Activated CD4-positive, alpha-beta T cell treated with anti-CD3 and anti-CD28 coated beads, Interleukin-2, Interleukin-6, amounts not matched to agents 100 ng/mL and 50 ng/mL, durations not matched to agents 16 hours and 8 hours (primary cell): ENCODE measurements at places on chromosomes 1 and 21.
A peak's percentile ranks its signal among the peaks of the same experiment; 100 is the strongest.

DNA sequence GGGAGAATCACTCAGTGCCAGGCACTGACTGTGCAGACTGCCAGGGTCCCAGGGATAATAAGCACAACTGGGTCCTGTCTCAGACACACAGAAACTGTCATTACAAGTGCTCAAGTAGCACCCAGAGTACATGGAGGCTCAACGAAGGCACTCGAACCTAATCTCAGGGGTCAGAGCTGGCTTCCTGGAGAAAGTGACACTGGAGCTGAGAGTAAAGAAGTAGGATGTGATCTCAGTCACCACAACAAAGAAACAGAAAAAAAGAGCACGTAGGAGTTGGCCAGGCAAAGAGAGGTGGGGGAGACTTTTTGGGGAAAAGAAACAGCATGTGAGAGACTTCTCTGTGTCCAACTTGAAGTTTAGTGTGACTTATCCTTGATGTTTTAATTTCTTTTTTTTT is 1.3 kb downstream of the CATSPER4 start:
- DNase-seq = no peak

DNA sequence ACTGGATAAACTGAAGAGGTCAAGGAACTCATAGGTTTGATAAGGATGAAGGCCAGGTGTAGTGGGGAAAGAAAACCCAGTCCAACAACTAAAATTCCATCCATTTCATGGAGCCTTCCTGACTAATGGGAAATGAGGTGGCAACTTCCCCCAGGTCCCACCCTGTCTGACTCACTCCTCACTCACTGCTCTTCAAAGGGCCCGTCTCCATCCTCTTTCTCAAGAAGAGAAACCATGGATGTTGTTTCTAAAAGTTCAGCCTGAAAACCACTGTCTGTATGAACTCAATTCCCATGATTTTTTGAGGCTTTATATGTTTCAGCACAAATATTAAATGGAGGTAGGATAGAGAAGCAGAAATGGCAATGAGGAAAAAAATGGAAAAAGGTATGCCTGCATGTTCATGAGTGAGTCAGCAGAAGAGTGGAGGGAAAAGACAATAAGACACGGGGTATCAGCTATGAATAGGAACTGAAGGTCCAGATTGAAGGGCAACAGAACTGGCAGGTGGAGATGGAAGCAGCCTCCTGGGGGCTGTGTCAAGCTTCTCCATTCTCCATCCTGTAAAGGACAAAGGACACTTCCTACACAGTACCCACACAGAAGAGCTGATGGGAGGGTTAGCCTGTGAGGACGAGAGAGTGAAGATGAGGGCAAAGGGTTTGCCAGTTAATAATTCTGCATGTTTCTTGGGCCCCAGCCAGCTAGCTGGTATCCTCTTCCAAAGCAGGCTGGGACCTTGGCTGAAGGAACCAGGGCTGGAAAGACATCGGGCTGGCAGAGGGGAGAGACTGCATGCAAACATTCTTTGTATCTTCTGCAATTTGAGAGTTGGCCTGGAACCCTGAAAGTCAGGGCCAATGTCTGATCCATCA is 5.5 kb upstream of the ELOVL1 start:
- DNase-seq = no peak

DNA sequence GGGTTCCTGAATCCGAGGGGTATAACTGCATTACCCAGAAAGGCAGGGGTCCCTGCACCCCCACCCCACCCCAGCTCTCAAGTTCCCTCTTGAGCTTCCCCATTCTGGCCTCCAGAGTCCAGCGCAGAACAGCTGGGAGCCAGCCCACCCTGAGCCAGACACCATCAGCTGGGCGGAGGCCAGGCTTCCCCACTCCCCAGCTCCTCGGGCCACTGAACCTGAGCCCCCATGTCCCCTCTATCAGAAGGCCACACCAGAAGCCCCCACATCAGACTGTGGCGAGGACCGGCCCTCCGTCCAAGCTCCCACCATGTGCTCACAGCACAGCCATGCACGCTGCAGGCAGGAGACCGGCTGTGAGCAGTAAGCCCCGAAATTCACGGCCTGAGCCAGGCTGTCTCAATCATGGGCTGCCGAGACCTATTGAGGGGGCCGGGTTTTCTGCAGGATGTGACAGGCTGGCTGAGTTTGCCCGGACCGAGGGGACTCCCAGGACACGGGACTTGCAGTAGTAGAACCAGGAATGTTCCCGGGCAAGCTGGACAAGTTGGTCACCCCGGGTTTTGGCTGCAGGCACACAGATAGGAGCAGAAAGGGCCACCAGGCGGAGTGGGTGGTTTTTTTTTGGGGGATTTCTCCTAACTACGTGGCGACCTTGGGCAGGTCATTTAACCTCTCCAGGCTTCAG is 25.5 kb upstream of the TNFRSF1B start:
- no peak for DNase-seq

GRCh38 chr21:39353295-39353694 is 4.4 kb upstream of the HMGN1 start:
- DNase-seq = no peak

- no peak for DNase-seq
Observed at GRCh38 chr1:206829875-206830274, 35.5 kb upstream of the IL20 start.

GRCh38 chr1:67777440-67777839 is 55.8 kb downstream of the GNG12 start:
- no peak for DNase-seq

DNA sequence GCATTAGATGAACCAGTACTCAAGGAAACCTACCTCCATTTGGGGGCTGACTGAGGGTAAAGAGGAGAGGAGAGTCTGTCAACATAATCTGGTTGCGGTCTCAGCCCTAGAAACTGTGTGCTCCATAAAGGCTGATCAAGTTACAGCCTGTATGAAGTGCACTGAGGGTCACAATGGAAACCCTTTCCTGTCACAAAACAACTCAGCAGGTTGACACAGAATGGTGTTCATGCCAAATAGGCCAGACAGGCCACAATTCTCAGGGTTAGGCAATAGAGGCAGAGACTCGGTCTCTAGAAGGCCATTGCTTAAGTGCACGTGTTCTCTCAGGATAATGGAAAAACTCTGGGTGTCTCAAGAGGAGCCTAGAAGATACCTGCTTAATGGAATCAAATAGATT is 4.1 kb upstream of the ANKRD35 start:
- DNase-seq = no peak

DNA sequence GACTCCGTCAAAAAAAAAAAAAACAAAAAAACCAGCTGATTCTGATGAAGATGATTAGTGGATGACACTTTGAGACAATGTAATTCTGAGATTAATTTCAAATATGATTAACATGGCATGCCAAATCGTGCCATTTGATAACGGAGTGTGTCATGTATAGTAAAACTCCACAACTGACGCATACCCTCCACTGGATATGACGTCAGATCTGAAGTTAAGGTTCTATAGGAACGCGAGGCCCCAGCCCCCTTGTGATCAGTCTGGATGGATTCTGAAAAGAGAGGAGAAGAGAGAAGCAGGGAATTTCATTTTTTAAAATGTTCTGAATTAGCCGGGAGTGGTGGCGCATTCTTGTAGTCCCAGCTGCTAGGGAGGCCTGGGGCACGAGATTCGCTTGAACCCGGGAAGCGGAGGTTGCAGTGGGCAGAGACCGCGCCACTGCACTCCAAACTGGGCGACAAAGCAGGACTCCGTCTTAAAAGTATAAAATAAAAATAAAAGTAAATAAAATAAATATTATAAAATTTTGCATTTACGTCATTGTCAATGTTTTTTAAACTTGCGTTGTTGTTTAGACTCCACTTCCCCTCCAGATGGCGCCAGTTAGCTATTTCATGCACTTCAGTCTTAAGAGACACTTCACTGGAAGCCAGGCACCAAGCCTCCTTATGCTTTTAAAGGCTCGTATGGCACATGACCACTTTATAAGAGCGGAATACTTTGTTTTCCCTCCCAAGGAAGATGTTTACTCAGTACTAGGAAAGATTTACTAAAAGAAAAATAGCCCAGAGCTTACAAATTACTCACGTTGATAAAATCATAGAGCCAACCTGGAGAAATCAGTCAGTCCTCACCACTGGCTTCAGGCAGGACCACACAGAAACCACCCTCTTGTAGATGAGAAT is 65.5 kb downstream of the UBE2U start:
- peak; percentile 72 for DNase-seq

GRCh38 chr21:31248598-31248997 is 95.5 kb downstream of the TIAM1 start:
- no peak for DNase-seq

DNA sequence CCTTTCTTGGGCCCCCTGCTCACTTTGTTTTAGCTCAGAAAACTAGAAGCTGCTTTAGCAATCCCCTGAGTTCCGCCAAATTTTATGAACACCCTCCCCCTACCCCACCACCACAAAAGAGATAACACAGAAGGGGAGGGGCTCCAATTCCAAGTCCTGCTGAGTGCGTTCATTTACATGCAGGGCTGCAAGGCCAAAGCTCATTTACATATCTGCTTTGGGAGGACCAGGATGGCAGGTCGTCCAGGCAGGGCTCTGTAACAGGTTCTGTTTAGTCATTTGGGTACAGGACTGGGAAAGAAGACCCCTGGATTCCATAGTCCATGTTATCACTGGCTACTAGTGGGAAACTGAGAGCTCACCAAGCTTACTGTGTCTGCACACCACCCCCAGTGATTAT is 35.9 kb upstream of the KIF21B start:
- DNase-seq = no peak

DNA sequence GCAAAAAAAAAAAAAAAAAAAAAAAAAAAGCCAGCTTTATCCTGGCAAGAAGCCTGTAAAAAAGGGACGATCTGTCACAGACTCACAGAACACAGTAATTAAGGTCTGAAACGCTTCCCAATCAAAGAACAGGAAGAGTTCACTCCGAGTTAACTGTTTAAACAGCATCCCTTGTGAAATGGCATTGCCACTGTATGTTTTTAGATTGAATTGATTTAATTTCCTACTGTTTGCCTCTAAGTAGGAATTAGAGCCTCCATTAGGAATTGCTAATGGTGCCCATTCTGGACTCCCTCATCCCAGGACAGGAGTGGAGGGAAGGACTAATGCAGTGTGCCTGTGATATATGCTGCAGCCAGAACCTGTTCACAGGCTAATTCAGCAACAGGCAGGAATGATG is 370.8 kb downstream of the RWDD3 start:
- no peak for DNase-seq

- no peak for DNase-seq
Observed at GRCh38 chr1:90809996-90810395, 92.9 kb upstream of the BARHL2 start.

- DNase-seq = no peak
Observed at GRCh38 chr1:178867670-178868069, 3.2 kb downstream of the ANGPTL1 start.

GRCh38 chr1:26210147-26210870 is 19.9 kb downstream of the CATSPER4 start:
- DNase-seq = no peak

DNA sequence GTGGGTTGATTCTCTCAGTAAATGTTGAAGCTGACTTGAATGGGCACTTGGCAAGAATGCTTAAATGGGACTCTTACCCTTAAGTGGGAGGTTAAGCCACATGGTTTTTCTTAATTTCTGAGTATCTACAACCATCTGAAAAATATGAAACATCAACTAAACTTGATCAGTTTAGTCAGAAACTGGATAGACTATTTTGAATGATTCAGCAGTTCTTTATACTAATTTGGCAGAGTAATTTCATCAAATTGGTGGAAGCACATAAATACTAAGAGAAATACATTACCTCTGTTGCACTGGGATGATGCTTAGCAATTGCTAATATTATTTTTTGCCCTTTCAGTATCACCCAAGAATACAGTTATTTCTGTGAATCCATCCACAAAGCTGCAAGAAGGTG is 4.7 kb downstream of the VCAM1 start:
- DNase-seq = no peak

- peak; percentile 7 for DNase-seq
Observed at GRCh38 chr1:153032677-153033308, 1.8 kb downstream of the SPRR1B start.

GRCh38 chr1:204726478-204726877 is 40.9 kb upstream of the LRRN2 start:
- DNase-seq = peak; percentile 31

DNA sequence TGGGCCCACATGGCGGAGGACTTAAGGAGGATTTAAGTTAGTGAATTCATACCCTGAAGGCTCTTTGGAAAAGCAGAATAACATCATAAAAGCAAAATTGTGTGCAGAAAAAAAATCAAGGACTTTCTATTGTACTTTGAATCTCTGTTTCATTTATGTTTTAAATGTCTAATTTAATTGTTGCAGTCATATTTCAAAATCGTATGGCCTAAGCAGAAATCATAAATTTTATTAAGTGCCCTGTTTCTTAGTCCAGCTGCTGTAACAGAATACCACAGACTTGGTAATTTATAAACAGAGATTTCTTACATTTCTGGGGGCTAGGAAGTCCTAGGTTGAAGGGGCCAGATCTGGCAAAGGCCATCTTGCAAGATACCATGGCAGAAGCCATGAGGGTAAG is 555.6 kb downstream of the LTN1 start:
- no peak for DNase-seq

DNA sequence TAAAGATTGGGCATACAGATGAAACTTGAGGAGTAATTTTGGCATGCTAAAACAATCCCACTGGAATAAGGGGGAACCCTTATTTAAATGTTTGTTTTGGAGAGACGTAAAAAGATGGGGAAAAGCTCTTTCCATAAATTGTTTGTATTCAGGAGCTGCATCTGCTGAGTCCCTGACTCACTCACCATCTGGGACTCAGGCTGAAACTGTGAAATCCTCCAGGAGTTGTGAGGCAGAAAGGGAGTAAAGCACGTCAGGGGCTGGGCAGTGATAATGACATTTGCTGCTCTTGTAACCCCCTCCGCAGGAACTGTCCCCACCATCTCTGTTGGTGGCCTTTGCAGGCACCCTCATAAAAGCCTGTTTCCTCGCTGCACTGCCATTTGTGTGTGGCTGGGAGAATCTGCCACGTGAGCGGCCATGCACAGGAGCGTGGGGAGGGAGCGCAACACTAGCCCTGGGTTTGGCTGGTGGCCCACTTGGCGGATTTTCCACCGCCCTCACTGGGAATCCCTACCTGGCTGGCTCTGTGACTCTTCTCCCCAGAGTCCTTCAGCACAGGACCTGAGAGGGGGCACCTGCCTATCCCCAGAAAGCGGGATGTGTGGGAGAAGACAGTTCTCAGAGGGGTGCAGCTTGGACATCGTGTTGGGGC is 45.3 kb downstream of the ZSCAN20 start:
- no peak for DNase-seq

GRCh38 chr1:87089070-87089736 is 174.8 kb downstream of the HS2ST1 start:
- DNase-seq = no peak

DNA sequence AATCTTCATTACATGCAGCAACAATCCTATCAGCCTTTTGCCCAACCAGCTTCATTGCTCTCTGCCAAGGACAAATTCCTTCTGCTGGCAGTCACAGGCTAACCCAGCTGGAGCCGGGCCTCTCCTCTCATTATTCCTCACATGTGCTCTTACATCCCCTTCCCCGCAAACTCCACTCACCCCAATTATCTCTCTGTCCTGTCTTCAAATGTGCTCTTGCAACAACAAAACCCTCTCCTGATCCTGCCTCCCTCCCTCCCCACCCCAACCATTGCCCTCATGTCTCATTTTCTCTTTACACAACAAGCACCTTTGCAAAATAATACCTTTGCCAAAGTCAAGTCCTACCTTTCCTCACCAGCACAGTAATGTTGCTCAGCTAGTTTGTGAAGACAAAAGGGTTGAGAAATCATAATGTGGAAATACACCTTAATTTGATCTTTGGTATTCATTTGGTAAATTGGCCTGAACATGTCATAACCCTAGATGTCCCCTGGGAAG is 36.0 kb upstream of the DHCR24 start:
- DNase-seq = no peak
